Foreskin keratinocyte (primary cell): ENCODE measurements at places on chromosomes 5 and 9.

DNA sequence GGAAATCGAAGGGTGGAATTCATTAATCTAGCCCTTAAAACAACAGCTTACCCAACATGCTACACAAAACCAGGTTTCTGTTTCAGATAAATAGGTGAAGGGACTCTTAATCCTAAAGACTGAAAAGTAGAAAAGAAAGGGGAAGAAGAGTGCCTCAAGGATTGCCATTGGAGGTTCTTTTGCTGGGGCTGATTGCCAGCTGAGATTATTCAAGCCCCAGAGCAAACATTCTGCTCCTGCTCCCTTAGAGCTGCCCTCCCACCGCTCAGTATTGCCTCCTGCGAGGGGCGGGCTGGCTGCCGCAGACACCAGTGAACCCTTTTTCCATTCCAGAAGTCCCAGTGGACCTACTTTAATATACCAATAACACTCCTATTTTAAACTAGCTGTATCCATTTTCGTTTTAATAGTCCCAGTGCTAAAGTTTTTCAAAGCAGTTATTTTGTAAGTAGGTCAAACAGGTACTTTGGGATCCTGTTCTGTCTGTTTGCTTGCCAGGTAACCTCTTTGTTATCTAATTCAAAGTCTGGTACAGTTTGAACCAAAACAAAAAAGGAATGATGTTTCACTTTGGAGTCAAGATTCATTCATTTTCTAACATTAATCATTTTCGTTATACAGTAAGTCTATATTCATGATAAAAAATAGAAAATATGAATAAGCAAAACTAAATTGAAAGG, 38.6 kb downstream of the HMGCS1 start:
- no peak for DNase-seq

DNA sequence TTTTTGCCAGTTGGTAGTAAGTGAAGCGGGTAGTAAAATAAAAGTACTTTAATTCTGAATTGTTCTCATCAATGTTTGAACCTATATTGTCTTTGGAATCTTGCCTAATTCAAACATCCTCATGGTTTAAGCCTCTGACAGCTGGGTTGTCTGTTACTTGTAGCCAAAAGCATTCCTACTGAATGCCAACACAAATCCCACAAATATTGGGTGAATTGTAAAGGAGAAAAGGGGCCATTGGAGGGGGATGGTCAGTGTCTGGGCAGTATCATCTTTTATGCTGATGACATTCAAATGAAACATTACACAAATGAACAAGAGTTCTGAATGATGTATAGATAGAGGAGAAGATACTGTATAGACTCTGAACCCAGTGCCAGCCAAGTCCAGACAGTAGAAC, 309.5 kb downstream of the OSTF1 start:
- DNase-seq, result no peak

DNA sequence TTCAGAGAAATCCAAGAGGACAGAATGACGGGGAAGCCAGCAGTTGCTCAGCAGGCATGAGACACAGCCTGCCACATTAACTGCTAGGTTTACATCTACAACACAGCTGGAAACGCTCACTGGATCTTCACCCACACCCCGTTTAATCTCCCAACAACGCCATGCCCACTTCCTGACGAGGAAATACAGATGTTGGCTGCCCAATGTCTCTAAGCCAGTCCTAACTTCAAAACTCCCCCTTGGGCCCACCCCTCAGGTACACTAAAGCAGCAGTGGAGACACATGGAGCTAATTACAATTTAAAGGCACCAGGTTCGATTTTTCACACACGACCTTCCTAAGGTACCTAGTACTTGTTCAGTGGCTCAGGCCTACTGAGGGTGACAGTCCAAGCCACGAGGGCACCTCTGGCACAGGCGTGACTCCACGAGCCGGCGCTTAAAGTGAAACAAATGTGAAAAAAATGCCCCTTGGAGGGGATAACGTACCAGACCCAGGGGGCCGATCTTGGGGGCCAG, 904 bp downstream of the RPL12 start:
- DNase-seq, result no peak

GRCh38 chr5:142422429-142422828, 97.6 kb upstream of the SPRY4 start:
- peak; percentile 40 for DNase-seq

- DNase-seq, result no peak
Observed at GRCh38 chr5:147804334-147804733, 21.8 kb upstream of the JAKMIP2 start.

GRCh38 chr5:168668078-168668477, 88.9 kb upstream of the PANK3 start:
- DNase-seq, result no peak

DNA sequence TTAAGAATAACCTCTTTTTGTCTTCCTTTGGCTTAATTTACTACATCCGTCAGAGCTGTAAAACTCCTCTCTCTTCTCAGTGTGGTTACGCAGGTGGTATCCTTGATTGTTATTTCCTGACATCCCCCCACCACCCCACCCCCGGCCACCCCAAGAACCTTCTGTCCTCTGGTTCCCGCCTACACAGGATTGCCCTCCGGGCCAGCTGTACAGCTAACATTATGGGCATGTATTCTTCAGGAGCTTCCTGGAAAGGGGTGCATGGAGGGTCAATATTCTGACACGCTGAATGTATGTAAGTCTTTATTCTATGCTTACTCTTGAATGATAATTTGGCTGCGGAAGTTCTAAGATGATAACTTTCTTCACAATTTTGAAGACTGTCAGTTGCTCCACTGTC, 13.0 kb upstream of the ANP32B start:
- DNase-seq, result no peak

DNA sequence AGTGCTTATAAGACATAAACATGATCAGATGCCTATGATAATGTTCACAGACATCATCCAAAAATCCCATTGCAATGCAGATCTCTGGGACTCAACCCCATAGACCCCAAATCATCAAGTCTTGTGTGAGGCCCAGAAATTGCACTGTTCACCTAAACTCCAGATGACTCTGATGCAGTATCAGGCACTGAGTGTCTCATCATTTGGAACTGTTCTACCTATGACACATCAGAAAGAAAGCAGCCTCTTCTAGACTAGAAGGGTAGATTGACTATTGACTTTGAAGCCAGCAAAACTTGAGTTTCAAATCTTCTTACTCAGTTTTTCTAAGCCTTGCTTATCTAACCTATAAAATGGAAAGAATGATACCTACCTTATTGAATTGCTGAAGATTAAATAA, 58.7 kb upstream of the PAPPA start:
- peak; percentile 68 for DNase-seq

DNA sequence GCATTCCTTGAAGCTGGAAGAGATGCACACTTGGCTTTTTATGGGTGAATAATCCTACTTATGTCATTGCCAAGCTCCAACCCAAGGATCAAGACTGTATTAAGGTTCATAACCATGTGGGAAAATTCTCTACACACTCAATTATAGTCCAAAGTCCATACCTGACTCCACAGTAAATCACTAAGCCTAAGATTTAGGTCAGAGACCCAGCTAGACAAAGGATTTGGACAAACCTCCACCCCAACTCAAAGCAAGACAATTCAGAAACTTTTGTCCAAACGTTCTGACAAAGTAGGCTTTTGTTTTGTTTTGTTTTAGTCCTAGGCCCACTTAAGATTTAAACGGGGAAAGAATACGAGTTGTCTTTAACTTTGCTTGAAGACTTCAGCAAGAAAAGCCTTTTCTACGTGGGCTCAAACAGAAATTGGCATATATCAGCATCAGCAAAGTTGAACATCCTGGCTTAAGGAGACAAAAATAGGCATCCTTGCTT, 1.7 kb downstream of the MEGF9 start:
- DNase-seq, result no peak

DNA sequence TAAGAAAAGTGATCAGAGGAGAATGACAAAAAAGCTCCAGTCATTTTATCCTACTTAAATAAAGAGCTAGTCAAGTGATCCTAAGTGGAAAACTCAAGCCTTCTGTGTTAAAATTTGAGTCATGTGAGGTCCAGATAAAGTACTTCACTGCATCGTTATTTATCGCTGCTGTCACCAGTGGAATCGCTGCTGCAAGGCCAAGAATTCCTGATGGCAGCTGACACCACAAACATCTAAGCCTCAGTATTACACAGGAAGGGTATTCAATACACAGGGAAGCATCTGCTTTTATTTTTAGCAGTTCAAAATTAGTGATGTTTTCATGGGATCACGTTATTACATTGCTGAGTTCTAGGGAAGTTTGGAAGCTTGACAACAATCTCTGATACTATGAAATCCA, 190.3 kb downstream of the GOLPH3 start:
- no peak for DNase-seq

DNA sequence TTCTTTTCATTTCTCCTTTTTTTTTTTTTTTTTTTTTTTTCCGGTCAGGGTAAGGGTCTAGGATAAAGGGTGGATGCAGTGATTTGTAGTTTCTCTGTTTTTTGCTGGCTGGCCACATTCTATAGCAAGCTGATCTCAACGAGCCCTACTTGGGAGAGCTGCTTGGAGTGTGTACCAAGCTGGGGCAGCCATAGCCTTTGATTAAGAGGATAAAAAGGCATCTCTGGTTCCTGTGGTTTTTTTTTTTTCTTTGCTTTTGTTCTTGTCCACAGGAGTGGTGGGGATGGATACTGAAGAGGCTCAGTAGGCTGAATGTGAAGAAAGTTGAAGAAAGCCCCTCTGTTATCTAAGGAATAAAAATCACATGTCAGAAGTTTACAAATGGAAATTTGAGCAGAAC, 955.3 kb upstream of the WWC1 start:
- DNase-seq, result no peak

DNA sequence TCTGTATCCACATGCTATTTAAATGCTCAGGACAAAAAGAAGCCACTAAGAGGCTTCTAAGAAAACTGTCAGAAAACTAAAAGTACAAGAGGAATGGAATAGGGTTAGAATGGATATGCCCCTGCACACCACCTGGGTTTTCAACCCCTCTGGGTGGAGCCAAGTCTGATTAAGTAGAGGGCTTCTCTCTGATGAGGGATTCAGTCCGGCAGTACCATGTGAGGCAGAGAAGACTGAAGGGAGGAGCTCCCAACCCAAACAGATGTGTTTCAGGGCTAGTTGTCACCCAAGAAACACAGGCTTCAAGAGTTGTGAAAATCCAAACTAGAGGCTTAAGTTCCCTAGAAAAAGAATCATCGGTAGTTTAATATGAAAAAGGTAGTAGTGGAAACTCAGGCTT, 12.5 kb downstream of the NREP start:
- DNase-seq, result no peak

- DNase-seq, result no peak
Observed at GRCh38 chr9:4303006-4303405, 3.1 kb upstream of the GLIS3 start.

GRCh38 chr5:3489239-3489843, 106.3 kb upstream of the IRX1 start:
- no peak for DNase-seq

DNA sequence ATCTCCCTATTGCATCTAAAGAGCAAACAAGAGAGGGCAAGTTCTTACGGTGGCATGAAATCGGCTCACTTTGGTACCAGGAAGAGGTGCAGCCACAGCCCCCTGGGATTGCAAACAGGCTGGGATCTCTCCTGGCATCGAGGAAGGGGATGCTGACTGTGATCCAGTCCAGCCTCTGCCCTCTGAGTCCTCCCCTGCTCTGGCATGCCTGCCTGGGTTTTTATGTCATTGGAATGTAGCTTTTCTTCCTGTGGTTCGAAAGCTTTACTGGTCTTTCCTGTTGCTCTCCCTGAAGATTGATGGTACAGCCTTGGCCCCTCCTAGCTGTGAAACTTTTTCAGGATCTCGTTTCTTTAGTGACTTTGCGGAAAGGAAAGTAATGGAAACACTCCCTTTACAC, 6.6 kb downstream of the SLC46A2 start:
- DNase-seq, result peak; percentile 60
